ENCODE measurements at places on chromosomes 6 and 20.

DNA sequence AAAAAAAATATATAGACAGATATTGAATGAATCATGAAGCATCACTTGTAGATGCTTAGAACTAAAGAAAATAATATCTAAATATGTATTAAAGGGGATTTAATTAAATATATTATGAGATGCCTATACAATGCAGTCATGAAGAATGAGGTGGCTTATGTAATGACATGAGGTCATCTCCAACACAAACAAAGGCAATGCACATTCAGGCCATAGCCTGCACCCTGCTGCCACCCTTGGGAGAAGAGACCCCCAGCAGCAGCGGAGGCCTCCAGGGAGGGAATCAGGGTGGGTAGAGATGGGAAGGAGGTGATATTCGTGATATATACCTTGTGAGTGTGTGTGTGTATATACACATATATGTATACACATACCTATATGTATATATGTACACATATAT is 26.4 kb upstream of the SSTR4 start:
- DNase-seq = no peak

GRCh38 chr20:61320691-61321425 is 68.8 kb downstream of the CDH4 start:
- no peak for DNase-seq

- DNase-seq = no peak
Measured at GRCh38 chr20:8150591-8150990, 18.5 kb downstream of the PLCB1 start.

- DNase-seq = no peak
Measured at GRCh38 chr20:46672543-46673148, 16.6 kb downstream of the TP53RK start.

DNA sequence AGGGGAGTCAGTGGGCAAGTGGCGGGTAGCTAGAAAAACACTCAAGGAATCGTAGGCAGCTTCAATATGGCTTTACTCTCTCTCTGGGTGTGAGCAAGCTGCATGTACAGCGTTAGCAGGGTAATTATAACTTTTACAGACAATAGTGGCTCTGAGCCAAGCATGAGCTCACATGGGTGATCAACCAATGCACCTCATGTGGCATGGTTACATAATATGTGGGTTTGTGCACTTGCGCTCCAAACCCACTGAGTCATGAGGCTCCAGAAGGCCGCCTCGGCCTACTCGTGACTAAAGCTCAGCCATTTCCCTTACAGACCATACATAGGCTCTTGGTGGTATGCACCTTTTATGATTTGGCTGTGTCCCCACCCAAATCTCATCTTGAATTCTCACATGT is 78.4 kb upstream of the FBXL4 start:
- no peak for DNase-seq
